ENCODE measurements at places on chromosomes 3 and 15.

GRCh38 chr3:4757575-4758248 is 221.5 kb upstream of the BHLHE40 start:
- no peak for DNase-seq

GRCh38 chr3:69568458-69568857 is 170.8 kb upstream of the MITF start:
- no peak for DNase-seq

DNA sequence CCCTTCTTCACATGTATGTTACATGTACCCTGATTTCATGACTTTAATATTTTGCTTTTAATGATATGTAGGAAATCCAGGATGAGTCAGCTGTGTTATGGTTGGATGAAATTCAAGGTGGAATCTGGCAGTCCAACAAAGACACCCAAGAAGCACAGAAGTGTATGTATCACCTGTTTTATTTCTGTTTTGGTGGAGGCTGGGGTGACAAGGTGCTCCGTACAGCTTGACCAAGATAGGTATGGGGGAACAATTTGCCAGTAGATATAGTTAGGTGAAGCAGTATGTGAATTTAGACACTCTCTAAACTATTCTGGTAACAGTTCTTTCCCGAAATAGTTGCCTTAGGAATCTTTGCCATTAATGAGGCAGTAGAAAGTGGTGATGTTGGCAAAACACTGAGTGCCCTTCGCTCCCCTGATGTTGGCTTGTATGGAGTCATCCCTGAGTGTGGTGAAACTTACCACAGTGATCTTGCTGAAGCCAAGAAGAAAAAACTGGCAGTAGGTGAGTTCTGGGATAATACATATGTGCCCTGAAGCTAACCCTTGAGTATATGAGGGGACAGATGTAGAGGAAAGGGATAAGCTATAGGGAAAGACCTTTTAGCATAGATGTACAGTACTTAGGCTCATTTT is 63.7 kb upstream of the CRTC3 start:
- DNase-seq: no peak

GRCh38 chr3:47283591-47284364 is 1.0 kb downstream of the KLHL18 start:
- DNase-seq: no peak

DNA sequence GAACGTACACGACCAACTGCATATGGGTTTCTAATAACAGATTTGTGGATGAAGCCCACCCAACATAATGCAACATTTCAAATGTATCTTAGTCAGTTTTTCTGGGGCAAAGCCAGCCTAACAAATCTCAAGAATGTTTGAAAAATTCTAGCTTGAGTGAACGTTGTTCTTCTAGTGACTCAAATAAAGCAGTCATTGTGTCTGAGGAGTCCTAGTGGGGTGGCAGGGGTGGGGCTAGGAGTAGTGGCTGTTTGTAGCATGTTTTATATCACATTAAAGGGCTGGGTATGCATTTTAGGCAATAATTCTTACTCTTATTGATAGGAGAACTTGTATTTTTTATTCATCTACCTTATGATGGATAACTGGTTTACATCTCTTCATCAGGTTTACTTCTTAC is 6.0 kb downstream of the B3GNT5 start:
- no peak for DNase-seq

DNA sequence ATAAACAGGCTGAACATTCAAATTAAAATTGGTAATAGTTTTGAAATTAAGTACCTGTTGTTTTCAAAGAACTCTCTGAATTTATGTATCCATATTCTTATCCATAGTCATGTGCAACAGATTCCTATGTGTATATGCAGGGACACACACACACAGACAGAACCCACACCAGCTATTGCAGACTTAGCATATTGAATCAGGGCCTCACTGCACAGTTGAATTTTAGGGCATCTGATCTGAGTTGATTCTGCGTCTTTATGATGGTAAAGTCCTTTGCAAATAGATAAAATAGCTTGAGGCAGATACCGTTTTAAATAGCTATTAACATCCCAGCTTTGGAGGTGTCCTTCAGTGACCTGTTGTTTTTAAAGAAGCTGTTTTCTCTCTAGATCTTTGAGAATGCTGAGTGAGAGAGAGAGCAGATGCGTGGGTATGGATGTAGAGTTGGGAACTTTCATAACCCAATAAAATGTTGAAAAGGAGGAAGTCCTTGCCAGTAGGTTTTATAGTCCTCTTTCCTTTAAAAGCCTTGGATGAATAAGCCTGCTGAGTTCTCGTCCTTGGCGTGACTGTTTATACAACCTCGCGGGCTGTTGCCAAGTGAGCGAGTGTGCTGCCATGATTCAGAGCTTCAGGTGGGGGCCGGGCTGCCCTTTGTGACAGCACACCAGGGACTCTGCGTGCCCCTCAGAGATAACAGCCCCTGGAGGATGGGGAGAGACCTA is 18.3 kb downstream of the MYZAP start:
- no peak for DNase-seq

- DNase-seq: peak; percentile 68
Observed at GRCh38 chr15:73972984-73973682, 19.0 kb downstream of the STOML1 start.

DNA sequence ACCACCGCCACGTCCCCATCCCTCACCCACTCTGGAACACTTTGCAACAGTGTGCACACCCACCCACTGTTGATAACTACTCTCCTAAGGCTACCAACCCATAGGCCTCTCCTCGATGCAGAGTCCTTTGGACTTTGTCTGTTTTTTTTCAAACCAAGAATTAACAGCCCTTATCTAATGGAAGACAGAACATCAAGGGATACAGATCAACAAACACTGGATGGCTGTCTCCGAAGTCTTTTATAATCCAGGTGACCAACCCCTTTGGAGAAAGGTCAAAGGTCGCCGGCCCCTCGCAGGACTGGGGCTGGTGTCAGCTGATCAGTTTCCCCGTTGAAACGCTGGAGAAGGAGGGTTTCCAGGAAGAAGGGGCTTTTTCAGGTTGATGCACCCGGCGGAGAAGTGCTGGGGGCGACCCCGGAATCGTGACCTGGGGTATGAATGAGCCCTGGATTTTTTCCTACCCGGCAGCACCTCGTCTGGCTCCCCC is 532 bp downstream of the B4GALT4 start:
- DNase-seq: no peak

GRCh38 chr3:191362524-191363090 is 32.3 kb upstream of the UTS2B start:
- DNase-seq: no peak

- DNase-seq: no peak
Observed at GRCh38 chr15:31482122-31482922, 155.7 kb downstream of the KLF13 start.

DNA sequence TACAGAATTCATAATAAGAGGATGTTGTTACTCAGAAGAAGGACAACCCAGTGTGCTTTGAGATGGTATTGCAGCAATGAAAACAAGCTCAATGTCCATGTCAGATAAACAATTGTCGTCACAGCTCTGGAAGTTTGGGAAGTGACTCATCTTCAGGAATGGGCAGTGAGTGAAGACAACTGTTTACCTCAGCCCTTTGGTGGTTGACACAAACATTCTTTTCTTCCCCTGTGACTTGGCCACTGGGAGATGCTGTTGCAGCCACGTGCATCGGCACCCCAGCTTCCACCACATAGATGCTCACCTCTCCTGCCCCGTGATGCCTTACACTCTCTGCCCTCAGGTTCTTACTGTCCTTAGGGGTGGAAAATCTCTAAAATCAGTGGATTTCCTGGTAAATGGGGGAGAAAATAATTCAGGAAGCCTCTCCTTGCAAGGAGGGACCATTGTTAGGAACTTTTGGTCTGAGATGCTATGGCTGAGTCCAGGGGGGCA is 114.1 kb upstream of the GALNT15 start:
- DNase-seq: no peak

GRCh38 chr3:19744047-19744446 is 190.0 kb downstream of the EFHB start:
- DNase-seq: no peak

DNA sequence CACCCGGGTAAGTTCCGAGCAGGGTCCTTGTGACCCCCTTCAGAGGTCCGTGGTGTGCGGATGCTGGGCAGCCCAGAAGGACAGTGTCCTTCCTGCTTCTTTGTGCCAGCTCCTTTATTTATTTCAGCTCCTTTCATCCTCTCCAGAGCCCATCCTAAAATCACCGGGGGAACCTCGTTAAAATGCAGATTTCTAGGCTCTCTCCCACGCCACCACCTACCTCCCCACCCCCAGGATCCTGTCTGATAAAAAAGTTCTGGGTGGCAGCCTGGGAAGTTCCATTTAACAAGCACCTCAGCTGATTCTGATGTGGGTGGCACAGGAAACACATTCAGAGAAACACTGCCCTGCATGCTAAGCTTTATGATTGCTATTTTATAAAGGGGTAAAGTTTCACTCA is 12.5 kb upstream of the IGF1R start:
- DNase-seq: no peak

DNA sequence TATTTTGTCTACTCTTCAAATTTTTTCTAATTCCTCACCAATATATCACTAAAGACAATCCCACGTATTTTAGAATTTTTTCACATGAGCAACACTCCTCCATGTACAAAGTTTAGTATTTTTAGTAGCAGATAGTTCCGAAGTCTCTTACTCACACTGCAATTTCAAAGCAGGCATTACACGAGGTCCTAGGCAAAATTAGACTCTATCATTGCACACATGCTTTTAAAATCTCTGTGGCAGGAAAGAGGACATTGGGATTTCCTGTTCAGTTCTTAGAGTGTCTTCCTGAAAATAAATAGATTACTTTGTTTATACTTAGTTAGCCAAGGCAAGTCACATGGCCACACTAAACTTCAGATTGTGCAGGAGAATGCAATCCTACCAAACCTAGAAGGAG is 847.7 kb downstream of the ROBO2 start:
- no peak for DNase-seq

DNA sequence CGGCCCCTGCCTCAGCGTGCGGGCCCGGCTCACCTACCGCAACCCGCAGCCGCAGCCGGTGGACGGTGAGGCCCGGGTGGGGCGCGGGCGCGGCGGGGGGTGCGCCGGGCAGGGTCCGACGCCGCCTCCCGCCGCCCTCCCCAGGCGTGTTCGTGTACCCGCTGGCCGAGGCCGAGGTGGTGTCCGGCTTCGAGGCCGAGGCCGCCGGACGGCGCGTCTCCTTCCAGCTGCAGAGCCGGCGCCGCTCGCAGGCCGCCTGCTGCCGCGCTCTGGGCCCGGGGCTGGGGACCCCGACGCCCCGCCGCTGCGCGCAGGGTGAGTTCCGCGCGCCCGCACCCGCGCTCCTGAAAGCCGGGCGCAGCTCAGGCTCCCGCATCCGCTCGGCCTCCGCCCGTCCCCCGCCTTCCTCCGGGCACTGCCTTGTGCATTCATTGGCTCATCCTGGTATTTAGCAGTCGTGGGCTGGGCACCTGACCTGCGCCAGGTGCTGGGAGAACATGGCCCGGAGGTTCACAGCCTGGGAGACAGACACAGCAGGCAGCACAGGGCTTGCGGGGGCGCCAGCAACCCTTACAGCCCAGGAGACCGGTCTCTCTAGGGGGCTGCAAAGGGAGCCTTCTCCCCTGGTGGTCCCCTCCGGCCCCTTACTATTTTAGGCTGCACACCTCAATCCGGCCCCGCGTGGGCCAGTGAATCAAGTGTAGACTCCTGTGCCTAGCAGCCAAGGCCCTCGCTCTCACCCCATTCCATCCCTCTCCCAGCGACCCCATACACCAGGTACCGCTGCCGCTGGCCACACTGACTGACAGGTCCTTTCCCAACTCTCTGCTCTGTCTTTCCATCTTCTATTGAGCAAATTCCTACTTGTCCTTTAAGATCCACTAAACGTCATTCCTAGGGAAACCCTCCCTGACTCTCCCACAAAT is 1.5 kb downstream of the VWA5B2 start:
- DNase-seq: no peak

DNA sequence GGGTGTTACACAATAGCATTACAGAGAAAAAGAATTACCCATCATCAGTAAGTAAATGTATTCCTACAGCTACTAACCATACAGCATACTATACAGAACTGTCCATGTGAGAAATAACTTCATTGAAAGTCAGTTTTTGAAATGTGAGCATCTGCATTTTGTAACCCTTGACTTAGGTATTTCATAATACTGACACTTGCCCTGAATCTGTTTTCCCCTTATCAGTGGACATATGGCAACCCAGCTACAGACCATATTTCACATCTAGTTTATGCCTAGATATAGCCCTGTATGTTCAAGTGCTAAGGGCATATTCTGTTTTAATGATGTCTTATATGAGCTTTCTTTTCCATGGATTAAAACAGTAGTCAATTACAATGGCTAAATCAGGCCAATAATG is 297.6 kb downstream of the TBC1D5 start:
- no peak for DNase-seq

- no peak for DNase-seq
Observed at GRCh38 chr3:139540651-139541531, 1.3 kb upstream of the RBP1 start.

GRCh38 chr15:80744826-80745225 is 34.3 kb upstream of the CEMIP start:
- no peak for DNase-seq

- DNase-seq: no peak
Observed at GRCh38 chr3:129365296-129366136, 62.9 kb downstream of the EFCAB12 start.

GRCh38 chr3:52915294-52915693 is 17.9 kb upstream of the STIMATE start:
- no peak for DNase-seq

DNA sequence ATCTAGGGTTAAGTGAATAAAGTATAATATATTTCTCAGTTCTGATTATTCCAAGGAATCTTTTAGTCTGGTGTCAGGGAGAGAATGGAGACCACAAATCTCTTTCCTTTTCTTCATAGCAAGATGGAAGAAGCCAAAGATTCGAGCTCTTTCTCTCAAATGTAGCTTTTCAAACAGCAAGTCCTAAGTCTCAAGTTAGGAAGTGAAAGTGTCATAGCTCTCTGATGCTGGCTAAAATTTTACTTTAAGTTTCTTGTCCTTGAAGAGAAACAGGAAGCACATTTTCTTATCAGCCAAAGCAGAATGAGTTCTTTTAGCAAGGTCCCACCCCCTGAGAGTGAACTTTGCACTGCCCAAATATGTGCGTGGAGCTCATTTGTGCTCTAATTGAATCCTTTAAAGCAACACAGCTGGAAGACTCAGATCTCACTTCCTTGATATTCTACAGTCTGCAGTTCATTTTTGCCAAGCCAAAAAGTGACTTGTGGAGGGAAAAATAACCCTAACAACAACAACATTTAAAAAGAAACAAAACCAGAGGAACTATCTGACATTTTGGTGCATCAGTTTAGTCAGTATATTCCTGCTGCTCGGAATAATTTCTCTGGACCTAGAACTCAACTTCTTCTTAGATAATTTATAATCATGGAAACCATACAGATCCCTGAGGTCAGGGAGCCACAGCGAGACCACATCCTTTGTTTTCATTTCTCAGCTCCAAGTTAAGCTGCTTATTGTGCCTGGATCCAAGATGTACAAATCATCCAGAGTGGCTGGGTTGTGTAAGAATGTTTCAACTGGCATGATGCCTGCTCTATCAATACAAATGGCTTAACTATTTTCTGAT is 238.7 kb upstream of the P2RY1 start:
- DNase-seq: peak; percentile 90

All from GDM1 (cell line).